NCI-H524 (cell line): ENCODE measurements at places on chromosomes 3 and 15.
A peak's percentile ranks its signal among the peaks of the same experiment; 100 is the strongest.

DNA sequence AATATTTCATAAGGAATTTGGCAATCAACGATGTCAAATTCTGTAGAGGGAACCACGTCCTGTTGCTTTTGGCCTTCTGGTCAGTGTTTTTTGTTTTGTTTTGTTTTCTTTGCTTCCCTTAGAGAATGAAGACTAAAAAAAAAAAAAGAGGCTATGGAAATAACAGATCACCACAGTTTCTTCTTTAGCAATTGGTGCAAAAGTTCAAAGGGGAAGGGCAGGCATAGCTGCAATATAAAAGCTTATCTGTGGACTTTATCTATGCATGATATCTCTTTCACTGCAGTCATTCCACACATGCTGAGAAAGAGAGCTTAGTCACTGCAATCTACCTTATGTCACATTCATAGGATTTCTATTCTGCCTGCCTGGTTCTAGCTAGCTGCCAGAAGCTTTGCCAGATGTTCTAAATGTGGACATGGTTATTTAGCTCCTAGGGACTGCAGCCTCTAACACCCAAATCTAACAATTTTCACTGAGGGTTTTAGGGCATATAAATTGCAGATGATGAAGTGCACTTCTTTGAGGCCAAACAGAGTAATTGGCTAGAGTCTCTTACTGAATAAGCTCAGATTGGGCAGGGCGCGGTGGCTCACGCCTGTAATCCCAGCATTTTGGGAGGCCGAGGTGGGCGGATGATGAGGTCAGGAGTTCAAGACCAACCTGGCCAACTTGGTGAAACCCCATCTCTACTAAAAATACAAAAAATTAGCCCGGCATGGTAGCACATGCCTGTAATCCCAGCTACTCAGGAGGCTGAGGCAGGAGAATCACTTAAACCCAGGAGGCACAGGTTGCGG is 637.2 kb downstream of the NTRK3 start:
- peak; percentile 47 for DNase-seq

DNA sequence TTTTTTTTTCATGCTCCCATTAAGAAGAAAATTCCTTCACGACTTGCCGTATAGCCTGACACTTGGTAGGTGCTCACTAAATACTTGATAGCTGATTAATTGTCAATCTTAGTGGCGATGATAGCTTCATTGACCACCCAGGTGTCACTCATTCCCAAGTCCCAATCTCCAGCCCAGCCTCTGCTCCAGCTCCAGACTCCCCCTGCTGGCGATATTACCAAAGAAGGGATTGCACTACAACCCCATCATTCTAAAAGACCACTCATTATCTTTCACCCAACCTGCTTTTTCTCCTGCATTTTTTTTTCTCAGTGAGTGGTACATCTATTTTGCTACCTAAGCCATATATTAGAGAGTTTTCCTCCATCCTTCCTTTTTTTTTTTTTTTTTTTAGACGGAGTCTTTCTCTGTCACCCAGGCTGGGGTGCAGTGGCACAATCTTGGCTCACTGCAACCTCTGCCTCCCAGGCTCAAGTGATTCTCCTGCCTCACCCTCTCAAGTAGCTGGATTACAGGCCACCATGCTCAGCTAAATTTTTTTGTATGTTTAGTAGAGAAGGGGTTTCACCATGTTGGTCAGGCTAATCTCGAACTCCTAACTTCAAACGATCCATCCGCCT is 19.5 kb upstream of the COMMD2 start:
- DNase-seq, result peak; percentile 24

DNA sequence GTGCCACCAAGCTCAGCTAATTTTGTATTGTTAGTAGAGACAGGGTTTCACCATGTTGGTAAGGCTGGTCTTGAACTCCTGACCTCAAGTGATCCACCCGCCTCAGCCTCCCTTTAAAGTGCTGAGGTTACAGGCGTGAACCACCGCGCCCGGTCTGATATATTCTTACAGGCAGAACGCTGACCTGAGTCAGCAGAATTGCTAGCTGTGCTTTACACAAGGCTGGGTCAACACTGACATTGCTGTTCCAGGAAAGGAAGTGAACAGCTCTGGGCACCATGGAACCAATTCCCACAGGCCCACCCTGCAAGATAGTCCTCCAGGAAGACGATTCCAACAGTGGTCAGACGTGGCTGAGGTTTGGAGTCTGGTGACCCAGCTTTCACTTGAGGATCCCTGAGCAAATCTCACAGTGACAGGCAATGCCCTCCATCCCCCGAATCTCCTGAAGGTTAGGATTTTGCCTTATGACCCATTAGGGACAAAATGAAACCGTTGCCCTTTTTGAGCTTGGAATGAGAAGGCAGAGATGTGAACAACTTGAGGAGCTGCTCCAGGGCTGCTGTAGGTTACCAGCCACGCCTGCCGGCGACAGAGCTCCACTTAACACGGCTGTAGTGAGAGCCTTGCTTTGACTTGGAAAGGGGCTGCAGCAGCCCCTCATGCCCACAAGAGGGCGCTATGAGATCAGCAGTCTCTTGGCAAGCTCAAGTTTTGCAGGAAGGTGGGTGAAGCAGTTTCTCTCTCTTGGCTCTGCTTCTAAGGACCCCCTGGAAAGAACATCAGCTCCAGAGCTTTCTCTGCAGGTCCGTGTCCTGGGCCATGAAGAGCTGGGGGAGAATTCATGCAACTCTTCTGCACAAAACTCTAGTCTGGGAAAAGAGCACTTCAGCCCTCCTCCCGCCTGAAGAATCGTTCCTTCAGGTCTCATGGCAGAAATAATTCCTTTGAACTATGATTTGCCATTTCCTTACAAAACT is 74.1 kb downstream of the SENP2 start:
- DNase-seq, result peak; percentile 70

DNA sequence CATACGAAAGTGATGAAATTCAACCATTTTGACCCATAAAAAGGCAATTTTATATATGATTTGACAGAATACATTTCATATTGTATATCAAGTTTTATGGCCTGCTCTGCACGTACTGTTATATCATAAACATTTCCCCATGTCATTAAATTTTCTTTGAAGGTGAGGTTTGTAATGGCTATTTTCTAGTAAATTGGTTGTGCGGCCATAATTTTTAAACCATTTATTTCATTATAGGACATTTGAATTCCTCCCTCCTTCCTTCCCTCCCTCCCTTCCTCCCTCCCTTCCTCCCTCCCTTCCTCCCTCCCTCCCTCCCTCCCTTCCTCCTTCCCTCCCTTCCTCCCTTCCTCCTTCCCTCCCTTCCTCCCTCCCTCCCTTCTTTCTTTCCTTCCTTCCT is 87.4 kb upstream of the AGBL1 start:
- no peak for DNase-seq

- DNase-seq, result peak; percentile 9
Measured at GRCh38 chr15:33234020-33234461, 39.5 kb upstream of the FMN1 start.

DNA sequence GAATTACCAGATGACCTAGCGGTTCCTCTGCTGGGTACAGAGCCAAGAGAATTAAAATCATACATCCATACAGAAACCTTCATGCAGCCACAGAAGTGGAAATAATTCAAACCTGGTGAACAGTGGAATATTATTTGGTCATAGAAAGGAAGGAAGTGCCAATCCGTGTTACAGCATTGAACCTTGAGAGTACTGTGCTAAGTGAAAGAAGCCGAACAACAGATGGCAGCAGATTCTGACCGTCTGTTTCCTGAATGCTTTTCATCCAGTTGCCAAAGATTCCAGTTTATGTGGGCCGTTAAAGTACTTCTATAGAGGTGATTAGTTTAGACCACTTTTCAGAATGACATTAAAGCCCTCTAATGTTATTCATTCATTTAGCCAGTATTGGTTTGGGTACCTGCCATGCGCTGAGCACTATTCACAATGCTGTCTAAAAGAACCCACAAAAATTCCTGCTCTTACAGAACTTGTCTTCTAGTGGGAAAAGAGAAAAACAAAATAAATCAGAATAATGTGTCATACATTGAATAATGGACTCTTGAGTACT is 45.8 kb upstream of the SENP5 start:
- DNase-seq, result no peak

DNA sequence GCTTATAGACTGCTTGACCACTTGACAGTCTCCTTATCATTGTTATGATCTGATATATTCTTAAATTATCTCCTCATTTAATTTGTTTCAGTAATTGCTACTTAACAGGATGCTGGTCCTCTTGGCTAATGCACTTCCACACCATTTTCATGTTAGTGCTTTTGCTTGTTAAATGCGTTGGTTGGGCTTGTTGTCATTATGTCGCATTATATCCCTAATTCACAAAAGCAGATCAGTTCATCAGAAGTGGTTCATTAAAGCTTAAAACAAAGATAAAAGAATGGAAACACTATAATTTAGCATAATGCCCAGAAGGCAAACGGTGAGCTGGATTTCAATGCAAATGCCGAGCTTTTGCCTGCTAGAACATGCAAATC is 17.1 kb upstream of the EHHADH start:
- no peak for DNase-seq

GRCh38 chr3:51434746-51435327 is 43.8 kb downstream of the RBM15B start:
- DNase-seq, result peak; percentile 4
